ENCODE measurements at places on chromosomes 3 and 15.

GRCh38 chr3:10738688-10739372, 77.2 kb upstream of the SLC6A11 start:
- DNase-seq: peak; percentile 56

DNA sequence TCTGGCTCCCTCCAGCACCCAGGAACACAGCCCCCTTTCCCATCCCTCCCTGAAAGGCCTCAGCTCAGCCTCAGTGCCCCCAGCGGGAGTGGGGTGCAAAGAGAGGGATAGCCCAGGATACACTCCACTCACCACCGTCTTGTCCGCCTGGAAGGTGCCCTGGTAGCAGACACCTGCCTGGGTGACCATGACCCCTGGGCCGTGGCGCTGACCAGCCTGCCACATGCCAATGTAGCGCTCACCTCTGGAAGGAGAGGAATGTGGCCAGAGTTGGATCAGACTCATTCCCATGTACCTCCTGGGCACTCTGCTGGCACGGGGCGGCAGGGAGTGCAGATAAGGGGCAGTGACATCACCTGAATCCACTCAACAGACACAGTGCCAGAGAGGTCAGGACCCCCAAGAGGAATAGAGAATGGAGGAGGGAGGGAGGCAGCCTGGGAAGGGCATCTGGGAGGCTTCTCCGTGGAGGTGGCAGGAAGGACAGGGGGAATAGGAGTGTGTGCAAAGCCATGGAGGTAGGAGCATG, 13.1 kb downstream of the ALS2CL start:
- DNase-seq: no peak

- no peak for DNase-seq
Observed at GRCh38 chr3:8741581-8742261, 8.1 kb downstream of the CAV3 start.

GRCh38 chr3:159724627-159725026, 264.0 kb upstream of the IL12A start:
- DNase-seq: no peak

DNA sequence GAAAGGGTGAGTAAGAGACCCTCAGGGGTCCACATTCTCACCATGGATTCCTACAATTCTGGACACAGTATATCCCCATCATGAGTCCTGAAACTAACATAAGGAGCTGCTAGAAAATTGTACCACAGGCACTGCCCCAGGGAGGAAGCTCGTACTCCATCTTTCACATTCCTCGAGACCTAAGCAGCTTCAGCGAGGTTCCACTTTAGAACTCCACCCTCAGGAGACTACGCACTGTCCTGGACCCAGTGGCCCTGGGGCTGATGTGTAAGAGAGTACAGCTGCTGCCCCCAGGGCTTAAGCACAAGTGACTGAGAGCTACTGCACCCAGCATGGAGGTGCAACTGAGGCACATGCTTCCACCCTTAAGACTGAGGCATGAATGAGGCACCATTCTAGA, 352.5 kb downstream of the ZNF385D start:
- no peak for DNase-seq

DNA sequence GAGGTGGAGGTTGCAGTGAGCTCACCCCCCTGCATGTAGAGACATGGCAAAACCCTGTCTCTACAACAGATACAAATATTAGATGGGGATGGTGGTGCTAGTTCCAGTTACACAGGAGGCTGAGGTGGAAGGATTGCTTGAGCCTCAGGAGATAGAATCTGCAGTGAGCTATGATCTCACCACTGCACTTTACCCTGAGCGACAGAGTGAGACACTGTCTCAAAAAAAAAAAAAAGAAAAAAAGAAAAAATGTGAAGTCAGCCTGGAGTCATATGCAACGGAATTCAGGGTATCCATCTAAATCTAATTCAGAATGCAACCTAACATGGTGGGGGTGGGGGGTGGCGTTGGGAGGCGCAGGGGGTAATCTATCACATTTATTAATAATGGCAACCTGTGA, 37.1 kb upstream of the NR2F2 start:
- DNase-seq: no peak

Measured in hippocampal formation (tissue), 2 donors.